A549 treated with GW870086 at 1 μM for 4 hours (cell line): ENCODE measurements at places on chromosomes 4 and X. TPM values are rescaled to one million over a fixed set of nuclear protein-coding genes. Genes with fewer than 3 reads are reported as not detected.

Gene SHROOM2
- 0.45 to 0.63 TPM (median 0.48 TPM) in 5 replicates for total RNA-seq

Gene SMIM10
- total RNA-seq: 0.10 to 0.19 TPM (median 0.15 TPM) in 5 replicates

Gene RBMXL3
- total RNA-seq: not detected in 5 replicates

Gene SPP1
- 152 to 194 TPM (median 161 TPM) in 5 replicates for total RNA-seq

Gene REELD1
- not detected in 5 replicates for total RNA-seq

Gene LDB2
- not detected in 5 replicates for total RNA-seq

Gene C4orf46
- total RNA-seq: 7.1 to 9.6 TPM (median 8.6 TPM) in 5 replicates

Gene KIT
- not detected in 5 replicates for total RNA-seq

Gene P2RY10
- total RNA-seq: not detected in 5 replicates

Gene GATA1
- total RNA-seq: not detected in 5 replicates

Gene AGTR2
- not detected in 5 replicates for total RNA-seq

Gene CACNA1F
- total RNA-seq: not detected in 5 replicates

Gene IL2RG
- 0.15 to 0.49 TPM (median 0.23 TPM) in 5 replicates for total RNA-seq

Gene GRPR
- total RNA-seq: 0.15 TPM in 1 of 5 replicates, not detected in the others

Gene NAT8L
- 10.0 to 14.0 TPM (median 13.2 TPM) in 5 replicates for total RNA-seq

Gene SERTM2
- total RNA-seq: not detected in 5 replicates

Gene NHS
- total RNA-seq: 1.7 to 3.2 TPM (median 2.4 TPM) in 5 replicates

Gene PHEX
- total RNA-seq: 0.30 to 0.48 TPM (median 0.44 TPM) in 5 replicates

Gene ANOS1
- total RNA-seq: 0.02 to 0.07 TPM (median 0.02 TPM) in 4 of 5 replicates, not detected in the other

Gene DCAF8L2
- total RNA-seq: not detected in 5 replicates

Gene SLC25A6
- total RNA-seq: 415 to 456 TPM (median 446 TPM) in 5 replicates

Gene MAGEA4
- not detected in 5 replicates for total RNA-seq

Gene IL13RA2
- 0.21 to 0.27 TPM (median 0.21 TPM) in 3 of 5 replicates, not detected in the others for total RNA-seq

Gene HS6ST2
- 0.03 to 0.15 TPM (median 0.08 TPM) in 5 replicates for total RNA-seq

Gene BEX4
- 1.8 to 2.8 TPM (median 2.1 TPM) in 5 replicates for total RNA-seq

Gene SUPT20HL1
- not detected in 5 replicates for total RNA-seq

Gene NPNT
- 0.28 to 0.48 TPM (median 0.40 TPM) in 5 replicates for total RNA-seq

Gene TREX2
- 1.1 to 1.7 TPM (median 1.2 TPM) in 5 replicates for total RNA-seq

Gene MGST2
- 49.8 to 55.9 TPM (median 55.4 TPM) in 5 replicates for total RNA-seq

Gene AFM
- not detected in 5 replicates for total RNA-seq

Gene DOCK11
- total RNA-seq: 5.3 to 8.6 TPM (median 7.2 TPM) in 5 replicates

Gene PDE6B
- total RNA-seq: not detected in 5 replicates

Gene NAA11
- not detected in 5 replicates for total RNA-seq

Gene C4orf51
- total RNA-seq: not detected in 5 replicates

Gene UGT2B7
- total RNA-seq: 0.15 to 0.37 TPM (median 0.19 TPM) in 5 replicates

Gene SLC10A4
- total RNA-seq: 4.5 to 7.6 TPM (median 7.4 TPM) in 5 replicates

Gene NCAPG
- total RNA-seq: 22.6 to 30.3 TPM (median 25.7 TPM) in 5 replicates

Gene SCML1
- 4.3 to 7.0 TPM (median 6.2 TPM) in 5 replicates for total RNA-seq

Gene ERCC6L
- total RNA-seq: 9.8 to 12.6 TPM (median 11.6 TPM) in 5 replicates

Gene SYNPO2
- total RNA-seq: 0.73 to 1.3 TPM (median 1.1 TPM) in 5 replicates

Gene POLR2B
- total RNA-seq: 59.5 to 71.6 TPM (median 68.4 TPM) in 5 replicates

Gene TKTL2
- total RNA-seq: not detected in 5 replicates

Gene SEC24B
- 15.1 to 21.9 TPM (median 19.7 TPM) in 5 replicates for total RNA-seq

Gene MAGED4B
- 7.4 to 18.5 TPM (median 12.2 TPM) in 5 replicates for total RNA-seq

Gene AR
- total RNA-seq: 2.7 to 3.3 TPM (median 2.9 TPM) in 5 replicates

Gene EMCN
- total RNA-seq: not detected in 5 replicates

Gene CEP135
- total RNA-seq: 3.7 to 5.1 TPM (median 4.9 TPM) in 5 replicates

Gene GABRA4
- total RNA-seq: not detected in 5 replicates

Gene FGG
- total RNA-seq: 5.1 to 8.7 TPM (median 5.5 TPM) in 5 replicates

Gene TGIF2LX
- not detected in 5 replicates for total RNA-seq

Gene ARMCX6
- 47.0 to 54.5 TPM (median 49.5 TPM) in 5 replicates for total RNA-seq

Gene MCUB
- 13.4 to 24.1 TPM (median 20.4 TPM) in 5 replicates for total RNA-seq

Gene BEX1
- total RNA-seq: not detected in 5 replicates

Gene PCSK1N
- 25.1 to 49.0 TPM (median 43.6 TPM) in 5 replicates for total RNA-seq

Gene TCEAL2
- total RNA-seq: not detected in 5 replicates

Gene CXCL8
- 6.7 to 11.2 TPM (median 8.1 TPM) in 5 replicates for total RNA-seq

Gene RGS12
- 10.3 to 13.3 TPM (median 11.0 TPM) in 5 replicates for total RNA-seq

Gene TMPRSS11D
- total RNA-seq: not detected in 5 replicates
